ENCODE measurements at places on chromosomes 4 and X.

GRCh38 chr4:73066445-73066844 is 3.1 kb downstream of the COX18 start:
- no peak for DNase-seq

GRCh38 chr4:1008840-1009541 is 2.4 kb upstream of the FGFRL1 start:
- DNase-seq, result no peak

GRCh38 chrX:45801554-45801953 is 600.9 kb upstream of the DIPK2B start:
- peak; percentile 10 for DNase-seq

DNA sequence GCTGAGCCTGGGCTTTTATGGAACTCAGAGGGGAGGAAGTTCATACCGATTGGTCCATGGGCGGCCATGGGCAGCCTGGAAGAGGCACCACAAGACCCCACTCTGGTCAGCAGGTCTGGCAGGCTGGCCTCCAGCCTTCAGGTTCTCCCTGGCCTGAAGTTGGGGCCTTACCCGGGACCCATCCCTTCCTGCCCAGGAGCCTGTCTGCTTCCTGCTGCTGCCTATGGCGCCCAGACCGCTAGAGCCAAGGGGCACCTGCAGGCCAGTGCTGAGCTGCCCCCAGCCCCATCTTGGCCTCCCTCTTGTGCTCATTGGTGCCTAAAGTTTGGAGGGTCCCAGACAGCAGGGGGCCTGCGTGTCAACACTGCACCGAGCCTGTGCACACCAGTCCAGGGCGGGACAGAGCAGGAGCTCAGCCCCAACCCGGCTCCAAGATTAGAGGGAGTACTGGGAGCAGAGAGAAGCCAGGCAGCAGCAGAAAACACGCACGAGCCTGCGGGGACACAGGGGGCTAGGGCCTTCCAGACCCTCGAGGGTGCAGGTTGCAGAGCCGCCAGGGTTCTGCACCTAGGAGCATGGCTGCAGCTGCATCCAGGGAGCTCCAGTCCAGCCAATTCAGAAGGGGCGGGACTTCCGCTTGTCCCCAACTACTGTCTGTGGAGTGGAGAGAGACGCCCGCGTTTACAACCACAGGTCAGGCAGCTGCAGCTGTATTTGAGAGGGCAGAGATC is 30.7 kb upstream of the ZNF280C start:
- no peak for DNase-seq

DNA sequence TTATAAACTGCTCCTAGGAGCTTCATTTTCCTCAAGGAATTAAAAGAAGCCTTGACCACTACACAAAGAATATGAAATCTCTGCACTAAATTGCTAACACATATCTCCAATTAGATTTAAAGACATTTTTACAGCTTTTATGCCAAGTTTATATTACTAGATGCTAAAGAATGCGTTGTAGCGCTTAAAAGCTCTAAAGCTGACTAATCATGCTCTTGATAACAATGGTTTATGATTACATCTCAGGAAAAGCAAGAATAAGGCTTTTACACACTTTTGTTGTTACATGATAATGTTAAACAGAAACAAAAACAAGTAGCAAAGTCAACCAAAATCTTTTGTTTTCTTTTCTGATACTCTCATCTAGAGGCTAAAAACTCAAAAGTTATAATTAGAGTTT is 44.7 kb downstream of the SLC10A7 start:
- no peak for DNase-seq

- DNase-seq, result no peak
Measured at GRCh38 chrX:34493086-34493485, 164.0 kb downstream of the TMEM47 start.

DNA sequence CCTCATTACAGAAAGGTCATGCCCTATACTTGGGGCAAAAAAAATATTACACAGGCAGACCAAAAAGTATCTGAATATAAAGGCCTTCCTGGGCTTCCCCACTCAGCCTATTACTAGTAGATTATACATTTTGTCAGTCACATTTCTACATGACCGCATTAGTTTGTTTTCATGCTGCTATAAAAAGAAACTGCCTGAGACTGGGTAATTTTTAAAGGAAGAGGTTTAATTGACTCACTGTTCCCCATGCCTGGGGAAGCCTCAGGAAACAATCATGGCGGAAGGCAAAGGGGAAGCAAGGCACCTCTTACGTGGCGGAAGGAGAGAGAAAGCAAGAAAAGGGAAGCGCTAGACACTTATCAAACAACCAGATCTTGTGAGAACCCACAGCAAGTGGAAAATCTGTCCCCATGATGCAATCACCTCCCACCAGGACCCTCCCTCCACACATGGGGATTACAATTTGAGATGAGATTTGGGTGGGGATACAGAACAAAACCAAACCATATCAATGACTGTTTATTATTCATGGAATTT is 1312.0 kb downstream of the PCDH7 start:
- no peak for DNase-seq

DNA sequence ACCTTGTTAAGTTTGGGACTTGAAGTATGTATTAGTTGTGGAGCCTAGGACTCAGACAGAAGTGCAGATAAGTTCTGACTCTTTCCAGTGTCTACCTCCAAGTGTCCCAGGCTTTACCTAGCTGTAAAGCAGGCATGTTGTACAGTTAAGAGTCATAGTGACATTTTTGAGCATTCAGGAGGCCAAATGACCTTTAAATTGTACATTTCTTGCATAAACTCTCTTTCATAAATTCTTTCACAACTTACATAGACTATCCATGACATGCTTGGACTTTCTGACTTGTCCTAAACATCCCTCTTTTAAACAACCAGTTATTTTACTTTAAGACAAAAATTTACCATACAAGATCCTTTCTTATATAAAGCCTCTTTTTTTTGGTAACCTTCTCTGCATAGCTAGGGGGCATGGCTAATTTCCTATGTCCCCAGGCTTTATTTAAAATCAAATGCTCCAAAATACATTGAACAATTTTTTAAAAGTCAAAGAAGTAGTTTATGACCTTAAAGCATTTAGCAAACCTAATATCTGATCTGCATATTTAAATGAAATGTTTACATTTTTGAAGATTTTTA is 40.1 kb upstream of the UGT8 start:
- no peak for DNase-seq

DNA sequence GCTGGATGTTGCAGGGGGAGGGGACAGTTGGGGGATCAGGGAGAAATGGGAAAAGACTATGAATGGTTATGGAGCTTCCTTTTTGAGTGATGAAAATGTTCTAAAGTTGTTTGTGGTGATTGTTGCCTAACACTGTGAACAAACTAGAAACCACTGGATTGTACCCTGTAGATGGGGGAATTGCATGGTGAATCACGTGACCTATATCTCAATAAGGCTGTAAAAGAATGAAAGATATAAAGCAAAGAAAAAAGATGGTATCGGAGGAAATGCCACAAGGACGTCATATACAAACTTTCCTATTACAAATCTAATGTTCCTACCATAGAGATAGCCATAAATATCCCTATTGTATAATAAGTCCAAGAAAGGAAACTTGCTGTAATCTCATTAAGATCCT is 20.6 kb upstream of the CT55 start:
- DNase-seq, result no peak
